ENCODE measurements at places on chromosomes 5 and 9.
A peak's percentile ranks its signal among the peaks of the same experiment; 100 is the strongest.

DNA sequence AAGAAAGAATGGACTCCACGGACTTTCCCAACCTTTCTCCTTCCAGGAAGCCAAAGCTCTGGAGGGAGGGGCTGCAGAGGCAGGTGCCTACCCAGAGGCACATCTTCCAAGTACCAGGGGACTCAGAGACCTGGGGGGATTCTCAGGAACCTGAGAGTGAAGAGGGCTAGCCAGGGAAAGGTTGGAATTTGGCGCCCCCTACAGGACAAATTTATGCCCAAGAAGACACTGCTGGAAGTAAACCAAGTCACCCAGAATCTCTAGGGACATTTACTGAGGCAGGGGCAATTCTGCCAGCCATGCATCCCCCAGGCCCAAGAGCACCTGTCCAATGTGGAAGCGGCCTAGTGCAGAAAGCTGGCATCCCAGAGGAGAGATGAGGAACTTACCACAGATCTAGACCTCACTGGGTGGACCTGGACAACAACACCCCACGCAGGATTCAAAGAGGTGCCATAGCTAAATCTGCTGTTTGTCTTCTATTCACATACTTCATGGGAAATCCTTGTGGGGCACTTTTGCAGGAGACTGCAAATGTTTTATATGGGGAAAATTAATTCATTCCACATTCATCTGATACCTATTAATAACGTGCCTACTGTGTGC lies 25.9 kb upstream of the IDNK start:
- DNase-seq: peak; percentile 17

DNA sequence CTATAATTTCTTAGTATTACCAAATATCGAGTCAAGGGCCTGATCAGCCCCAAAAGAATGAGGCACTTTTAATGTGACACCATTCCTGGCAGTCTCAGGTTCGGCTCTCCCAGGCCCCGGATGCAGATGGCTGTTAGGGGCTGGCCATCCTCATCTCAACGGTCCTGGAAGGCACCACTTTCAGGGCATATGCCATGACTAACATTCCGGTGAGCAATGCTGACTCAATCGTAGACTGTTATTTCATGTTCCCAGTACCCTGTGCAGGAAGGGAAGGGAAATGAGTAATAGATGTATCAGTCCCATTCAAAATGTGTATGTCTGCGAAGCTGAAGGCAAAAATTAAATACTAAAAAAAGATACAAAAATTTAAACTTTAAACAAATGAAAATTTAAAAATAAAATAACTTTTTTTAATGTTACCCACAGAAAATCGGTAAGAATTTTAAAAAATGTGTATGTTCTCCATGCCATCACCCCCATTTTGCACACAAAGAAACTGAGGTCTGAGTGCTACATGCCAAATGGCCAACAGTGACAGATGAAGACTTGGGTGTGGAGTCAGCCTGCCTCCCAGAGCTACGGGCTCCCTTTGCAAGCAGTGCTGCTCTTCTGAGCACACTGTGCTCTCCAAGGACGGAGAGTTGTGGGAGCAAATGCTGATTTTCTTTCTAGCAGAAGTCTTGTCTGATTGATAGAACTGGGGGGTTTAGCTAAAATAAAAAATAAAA lies 79.0 kb downstream of the GLDC start:
- DNase-seq: no peak

- DNase-seq: no peak
Measured at GRCh38 chr5:139287890-139288635, 5.5 kb upstream of the MATR3 start.

GRCh38 chr5:149932445-149933350 lies 11.9 kb downstream of the PDE6A start:
- no peak for DNase-seq

DNA sequence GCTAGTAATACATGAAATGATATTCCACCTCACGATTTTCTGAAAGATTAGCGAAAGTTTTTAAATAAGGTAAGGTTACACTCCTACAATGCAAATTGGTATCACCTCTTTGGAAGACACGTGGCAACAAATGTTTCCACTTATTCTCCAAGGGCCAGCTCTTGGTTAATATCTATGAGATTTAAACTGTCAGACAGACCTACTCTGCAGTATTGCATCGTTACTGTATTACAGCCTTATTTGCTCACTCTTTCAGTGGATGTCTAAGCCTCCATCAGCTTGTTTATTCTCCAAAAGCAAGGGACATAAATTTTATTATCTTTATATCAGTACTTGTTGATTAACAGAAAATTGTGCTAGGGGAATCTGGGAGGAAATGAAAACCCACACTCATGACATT lies 135.7 kb downstream of the MLLT3 start:
- no peak for DNase-seq

GRCh38 chr5:129904667-129905472 lies 605 bp downstream of the CHSY3 start:
- no peak for DNase-seq

DNA sequence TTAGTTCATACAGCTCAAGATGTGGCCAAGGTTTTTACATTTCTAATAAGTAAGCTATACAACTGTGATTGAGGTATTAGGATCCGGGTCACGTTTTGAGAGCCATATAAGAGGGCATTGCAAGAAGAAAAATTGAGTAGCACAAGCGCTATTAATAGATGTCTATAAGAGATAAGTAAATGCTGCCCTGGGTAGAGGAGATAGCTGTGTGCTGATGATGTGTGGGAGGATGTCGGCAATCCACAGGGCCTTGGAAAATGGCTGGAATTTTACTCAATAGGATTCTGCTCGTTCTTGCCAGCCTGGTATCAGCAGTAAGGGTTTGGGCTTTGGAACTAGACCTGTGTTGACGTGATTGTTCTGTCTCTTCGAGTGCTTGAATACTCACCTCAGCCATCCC lies 41.6 kb downstream of the CSF1R start:
- DNase-seq: no peak

DNA sequence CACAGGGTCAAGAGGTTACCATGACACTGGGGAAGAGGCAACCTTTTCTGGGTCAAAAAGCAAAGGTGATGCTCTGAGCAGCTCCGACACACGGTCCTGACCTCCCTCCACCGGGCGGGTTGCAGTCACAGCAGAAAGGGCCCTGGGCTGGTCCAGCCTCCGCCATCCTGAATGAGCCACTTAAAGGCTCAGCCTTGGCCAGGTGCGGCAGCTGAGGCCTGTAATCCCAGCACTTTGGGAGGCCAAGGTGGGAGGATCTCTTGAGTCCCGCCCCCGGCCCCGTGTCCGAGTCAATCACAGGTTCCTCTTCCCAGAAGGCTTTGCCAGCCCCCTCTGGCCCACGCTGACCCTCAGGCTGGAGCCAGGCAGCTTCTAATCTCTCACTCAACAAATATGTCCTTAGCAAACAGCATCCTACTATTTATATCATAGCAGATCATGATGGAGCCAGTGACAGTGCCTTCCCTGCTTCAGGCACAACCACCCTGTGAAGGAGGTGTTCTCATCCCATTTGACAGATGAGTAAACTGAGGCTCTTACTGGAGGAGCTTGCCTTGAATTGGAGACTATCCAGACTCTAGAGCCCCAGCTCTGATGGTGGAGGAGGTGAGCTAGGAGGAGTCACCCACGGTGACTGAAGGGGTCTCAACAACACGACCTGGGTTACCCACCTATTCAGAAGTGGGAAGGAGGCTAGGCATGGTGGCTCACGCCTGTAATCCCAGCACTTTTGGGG lies 79.1 kb downstream of the LRSAM1 start:
- DNase-seq: no peak

GRCh38 chr9:38067859-38068681 lies 957 bp downstream of the SHB start:
- no peak for DNase-seq

GRCh38 chr5:180082633-180083420 lies 11.3 kb upstream of the RNF130 start:
- no peak for DNase-seq

GRCh38 chr5:111556501-111556900 lies 44.2 kb upstream of the STARD4 start:
- DNase-seq: no peak

DNA sequence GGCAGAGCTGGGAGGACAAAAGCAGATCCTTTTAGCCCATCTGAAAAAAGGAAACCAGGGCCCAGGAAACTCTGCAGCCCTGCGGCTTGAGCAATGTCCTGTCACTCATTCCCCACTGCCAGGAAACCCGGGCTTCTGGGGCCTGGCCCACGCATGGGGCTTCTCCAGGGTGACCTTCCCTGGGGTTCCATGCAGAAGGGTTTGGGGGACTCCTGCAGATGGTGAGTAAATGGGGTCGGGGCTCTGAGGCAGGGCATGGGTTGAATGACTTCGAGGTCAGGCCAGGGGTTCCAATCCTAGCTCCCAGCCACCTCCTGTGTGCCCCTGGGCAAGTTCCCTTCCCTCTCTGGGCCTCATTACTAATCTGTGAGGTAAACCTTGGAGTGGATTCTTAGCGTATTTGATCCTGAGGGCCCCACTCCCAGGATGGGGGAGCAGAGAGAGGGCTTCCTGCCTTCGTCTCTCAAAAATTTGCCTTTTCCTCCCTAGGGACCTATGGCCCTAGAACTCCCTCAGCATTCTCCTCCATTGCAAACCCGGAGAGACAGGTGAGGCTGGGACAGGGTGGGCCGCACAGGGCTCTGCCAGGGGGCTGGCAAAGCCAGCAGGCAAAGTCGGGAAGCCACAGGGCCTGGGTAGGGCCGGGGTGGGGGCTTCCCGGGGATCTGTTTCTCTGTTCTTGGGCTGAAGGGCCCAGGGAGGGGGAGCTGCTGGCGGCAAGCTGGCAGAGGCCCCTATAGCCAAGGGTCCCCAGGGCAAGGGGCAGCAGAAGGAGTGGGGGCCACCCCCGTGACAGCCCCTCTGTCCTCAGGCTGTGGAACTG lies 25.8 kb downstream of the ADGRD2 start:
- DNase-seq: no peak

DNA sequence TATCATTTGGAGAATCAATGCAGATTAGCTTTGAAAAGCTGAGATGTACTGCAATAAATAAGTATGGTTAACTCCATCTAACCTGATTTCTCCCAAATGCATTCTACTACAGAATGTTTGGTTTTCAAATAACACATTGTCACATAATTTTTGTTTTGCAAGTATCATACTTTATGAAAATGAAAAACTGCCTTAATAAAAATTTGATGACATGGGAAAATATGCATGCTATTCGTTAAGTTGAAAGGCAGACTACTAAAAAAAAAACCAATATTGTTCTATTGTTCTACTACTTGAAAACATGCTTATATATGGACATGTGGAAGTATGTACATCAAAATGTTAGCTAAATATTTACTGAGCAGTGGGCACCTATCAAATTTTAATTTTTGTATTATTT lies 668.9 kb downstream of the HTR1A start:
- no peak for DNase-seq

- no peak for DNase-seq
Measured at GRCh38 chr5:155822177-155822576, 504.8 kb upstream of the SGCD start.

- no peak for DNase-seq
Measured at GRCh38 chr9:76619640-76620039, 144.6 kb upstream of the PCA3 start.

- no peak for DNase-seq
Measured at GRCh38 chr5:28707706-28708105, 1669.3 kb upstream of the CDH9 start.

GRCh38 chr9:19456996-19457692 lies 48.3 kb downstream of the ACER2 start:
- peak; percentile 62 for DNase-seq

GRCh38 chr9:98766586-98766985 lies 29.8 kb downstream of the ANKS6 start:
- no peak for DNase-seq

DNA sequence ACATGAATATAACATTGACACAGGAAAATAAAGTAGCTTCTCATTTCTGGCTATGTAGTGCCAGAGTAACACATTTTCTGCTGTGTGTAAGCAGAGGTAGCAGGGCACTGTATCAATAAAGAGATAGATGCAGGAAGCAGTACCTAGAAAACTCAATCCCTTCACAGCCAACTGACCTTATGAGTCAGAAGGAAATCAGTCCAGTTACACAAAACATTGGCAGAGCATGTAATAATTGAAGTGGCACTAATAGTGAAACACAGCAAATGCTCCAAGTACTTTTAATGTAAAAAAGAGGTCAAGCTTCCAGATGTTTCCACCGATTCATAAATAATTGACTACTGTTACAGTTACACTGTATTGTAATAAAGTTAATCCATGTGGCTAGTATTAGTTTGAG lies 706.6 kb downstream of the EFNA5 start:
- no peak for DNase-seq

DNA sequence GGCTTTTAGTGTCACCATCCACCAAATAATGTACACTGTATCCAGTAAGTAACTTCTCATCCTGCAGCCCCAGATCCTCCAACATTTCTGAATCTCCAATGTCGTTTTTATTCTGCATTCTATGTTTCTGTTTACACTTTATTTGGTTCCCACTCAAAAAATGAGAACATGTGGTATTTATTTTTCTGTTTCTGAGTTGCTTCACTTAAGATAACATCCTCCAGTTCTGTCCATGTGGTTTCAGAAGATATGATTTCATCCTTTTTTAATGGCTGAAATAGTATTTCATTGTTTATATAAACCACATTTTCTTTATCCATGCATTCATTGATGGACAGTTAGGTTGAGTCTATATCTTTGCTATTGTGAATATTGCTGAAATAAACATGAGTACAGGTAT lies 677.3 kb upstream of the FTMT start:
- DNase-seq: no peak

DNA sequence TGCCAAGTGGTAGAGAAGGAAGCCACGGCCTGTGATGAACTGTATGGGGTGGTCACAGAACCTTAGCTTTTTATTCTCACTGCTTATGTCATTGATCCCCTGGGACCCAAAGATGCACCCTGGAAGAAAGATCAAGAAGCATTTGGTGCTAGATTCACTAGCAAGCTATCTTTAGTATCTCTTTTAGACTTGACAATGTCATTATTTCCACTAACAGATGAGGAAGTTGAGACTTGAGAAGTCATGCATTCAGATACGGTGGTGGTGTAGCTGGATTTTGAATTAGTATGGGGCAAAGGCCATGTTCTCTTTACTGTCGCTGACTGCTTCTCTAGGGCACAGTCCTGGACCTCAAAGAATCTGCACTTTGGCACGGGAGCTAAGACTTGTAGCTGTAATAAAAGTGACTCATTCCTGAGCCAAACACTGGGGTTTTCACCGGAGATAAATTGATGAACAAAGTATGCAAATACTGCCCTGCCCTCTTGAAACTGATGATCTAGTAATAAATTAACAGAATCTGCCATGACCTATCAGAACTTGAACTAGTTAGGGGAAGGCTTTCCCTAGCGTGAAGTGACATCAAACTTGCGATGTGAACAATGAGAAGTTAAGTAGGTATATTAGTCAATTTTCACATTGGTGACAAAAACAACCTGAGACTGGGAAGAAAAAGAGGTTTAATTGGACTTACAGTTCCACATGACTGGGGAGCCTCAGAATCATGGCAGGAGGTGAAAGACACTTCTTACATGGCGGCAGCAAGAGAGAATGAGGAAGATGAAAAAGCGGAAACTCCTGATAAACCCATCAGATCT lies 5.4 kb downstream of the GDA start:
- DNase-seq: no peak
